ENCODE measurements at places on chromosomes 11 and 22.
A peak's percentile ranks its signal among the peaks of the same experiment; 100 is the strongest.

DNA sequence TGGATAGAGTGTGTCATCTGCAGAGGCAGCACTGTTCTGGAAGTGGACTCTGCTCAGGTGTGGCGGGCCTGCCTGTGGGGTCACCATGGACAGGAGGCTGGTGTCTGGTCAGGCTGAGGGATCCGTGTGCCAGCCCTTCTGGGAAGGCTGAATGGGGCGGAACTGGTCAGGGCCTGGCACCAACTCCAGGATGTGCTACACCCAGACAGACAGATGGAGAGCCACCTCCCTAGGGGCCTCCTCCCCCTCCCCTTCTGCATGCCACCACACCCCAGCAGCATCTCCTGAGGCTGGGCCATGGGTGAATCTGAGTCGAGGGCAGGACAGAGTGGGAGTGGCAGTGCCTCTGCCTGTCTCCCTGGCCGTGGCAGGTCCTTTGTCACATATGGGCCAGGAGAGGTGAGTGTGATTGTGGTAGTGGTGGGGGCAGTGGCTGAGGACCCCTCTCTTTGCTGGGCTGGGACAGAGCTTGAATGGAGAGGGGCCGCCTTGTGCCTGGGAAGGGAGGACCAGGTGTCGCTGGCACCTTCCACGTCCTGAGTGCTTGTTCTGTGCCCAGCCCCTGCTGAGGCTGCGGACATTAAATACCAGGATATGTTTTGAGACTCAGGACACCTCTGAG is 29.1 kb downstream of the ST3GAL4 start:
- H3K4me1 ChIP-seq: no peaks in the 10 kb centered on the region
- no peak for DNase-seq
- no peaks in the 10 kb centered on the region for H3K36me3 ChIP-seq
- H3K27ac ChIP-seq: no peak overlapping the region

- DNase-seq: peak; percentile 99
- no peak overlapping the region for H3K4me3 ChIP-seq
- H3K36me3 ChIP-seq: peaks cover 93% of the 10 kb centered on the region
- H3K4me1 ChIP-seq: peaks cover 13% of the 10 kb centered on the region
- H3K27ac ChIP-seq: peak overlapping the region; percentile 95
- no peaks in the 10 kb centered on the region for H3K27me3 ChIP-seq
Measured at GRCh38 chr11:94876645-94877442, 96.5 kb downstream of the CWC15 start.

DNA sequence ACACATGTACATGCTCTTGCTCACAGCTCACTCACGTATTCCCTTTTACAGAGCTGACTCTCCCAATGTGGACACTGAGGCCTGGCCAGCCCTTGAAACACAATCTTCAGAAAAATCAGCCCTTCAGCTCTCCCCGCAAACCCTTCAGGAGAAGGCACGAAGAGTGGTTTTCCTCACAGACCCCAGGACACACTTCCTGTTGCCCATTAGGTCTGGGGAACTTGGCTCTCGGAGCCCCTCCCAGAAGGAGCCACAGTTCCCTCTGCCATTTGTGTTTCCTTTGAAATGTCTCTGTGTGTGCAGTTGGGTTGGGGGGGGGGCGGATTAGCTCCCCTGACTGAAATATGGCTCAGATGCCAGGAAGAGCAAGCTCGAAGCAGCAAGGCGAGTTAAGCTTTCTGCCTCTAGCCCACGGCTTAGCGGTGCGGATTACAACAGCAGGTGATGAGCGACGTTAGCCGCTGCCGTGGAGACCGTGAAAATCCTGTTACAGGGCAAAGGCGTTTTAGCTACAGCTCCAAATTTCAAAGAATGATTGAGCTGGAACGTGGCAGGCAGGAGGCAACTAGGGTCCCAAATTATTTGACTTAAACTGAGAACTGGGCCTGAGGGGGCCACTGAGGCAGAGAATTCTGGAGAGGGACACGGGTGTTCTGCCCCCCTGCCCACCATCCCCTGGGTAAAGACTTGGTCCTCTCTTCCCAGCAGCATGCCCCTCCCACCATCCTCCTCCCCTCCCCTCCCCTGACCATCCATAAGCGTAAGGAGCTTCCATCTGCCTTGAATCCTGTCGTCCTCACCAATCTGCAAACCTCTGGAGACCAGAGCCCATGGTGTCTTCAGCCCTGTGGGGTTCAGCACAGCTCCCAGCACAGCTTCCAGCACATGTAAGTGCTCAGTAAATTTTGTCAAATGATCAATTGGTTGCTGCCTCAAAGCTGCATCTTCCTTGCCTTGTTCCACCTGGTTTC is 598.6 kb downstream of the BUD13 start:
- no peak overlapping the region for H3K27ac ChIP-seq
- DNase-seq: no peak
- no peak overlapping the region for H3K4me3 ChIP-seq
- H3K36me3 ChIP-seq: no peaks in the 10 kb centered on the region
- H3K4me1 ChIP-seq: no peaks in the 10 kb centered on the region

DNA sequence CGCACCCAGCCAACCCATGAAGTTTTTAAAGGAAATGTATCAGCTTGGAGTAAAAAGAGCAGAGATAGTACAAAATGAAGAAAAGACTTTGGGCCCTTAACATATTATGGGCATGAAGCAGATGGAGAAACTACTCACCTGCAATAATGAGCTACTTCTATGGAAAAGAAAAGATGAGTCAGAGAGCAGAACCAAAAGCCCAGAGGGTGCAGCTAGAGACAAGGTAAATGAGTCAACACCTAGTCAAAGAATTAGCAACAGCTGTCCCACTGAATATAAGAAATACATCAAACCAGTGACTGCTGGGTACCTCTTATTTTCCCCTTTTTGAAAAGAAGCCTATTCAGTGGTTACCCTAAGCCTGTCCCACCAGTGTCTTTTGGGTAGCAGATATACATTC is 61.8 kb downstream of the RPL27A start:
- no peak overlapping the region for H3K4me3 ChIP-seq
- no peaks in the 10 kb centered on the region for H3K27me3 ChIP-seq
- H3K27ac ChIP-seq: no peak overlapping the region
- DNase-seq: no peak
- peaks cover 11% of the 10 kb centered on the region for H3K4me1 ChIP-seq

DNA sequence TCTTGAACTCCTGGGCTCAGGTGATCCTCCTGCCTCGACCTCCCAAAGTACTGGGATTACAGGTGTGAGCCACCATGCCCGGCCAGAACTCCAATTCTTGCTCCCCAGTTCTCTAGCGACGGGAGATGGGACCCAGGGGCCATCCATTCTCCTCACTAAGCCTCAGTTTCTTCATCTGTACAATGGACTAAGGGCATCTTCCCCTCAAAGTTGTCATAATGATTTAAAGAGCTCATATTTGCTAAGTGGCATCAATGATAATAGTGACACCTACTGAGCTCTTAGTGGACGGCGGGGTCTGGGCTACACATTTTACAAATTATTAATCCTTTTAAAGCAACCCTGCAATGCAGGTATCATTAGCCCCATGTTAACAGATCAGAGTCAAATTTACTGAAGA is 34.5 kb downstream of the KIAA0930 start:
- no peaks in the 10 kb centered on the region for H3K27me3 ChIP-seq
- H3K27ac ChIP-seq: no peak overlapping the region
- peaks cover 44% of the 10 kb centered on the region for H3K4me1 ChIP-seq
- no peak for DNase-seq
- no peak overlapping the region for H3K4me3 ChIP-seq
- peaks cover 54% of the 10 kb centered on the region for H3K36me3 ChIP-seq

DNA sequence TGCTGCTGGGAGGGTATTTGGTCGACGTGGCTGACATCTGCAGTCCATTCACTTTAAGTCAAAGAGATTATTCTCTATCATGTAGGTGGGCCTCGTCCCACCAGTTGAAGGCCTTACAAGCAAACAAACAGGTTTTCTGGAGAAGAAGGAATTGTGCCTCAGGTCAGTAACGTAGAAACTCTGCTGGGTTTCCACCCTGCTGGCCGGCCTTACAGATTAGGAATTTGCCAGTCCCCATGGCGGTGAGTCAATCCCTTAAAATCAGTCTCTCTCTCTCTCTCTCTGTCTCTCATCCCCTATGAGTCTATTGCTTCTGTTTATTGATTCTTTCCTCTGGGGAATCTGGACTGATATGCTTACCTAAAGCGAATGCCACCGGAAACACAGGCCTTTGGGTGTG is 75.4 kb upstream of the FGF3 start:
- H3K27me3 ChIP-seq: peaks cover 85% of the 10 kb centered on the region
- H3K4me3 ChIP-seq: no peak overlapping the region
- no peaks in the 10 kb centered on the region for H3K36me3 ChIP-seq
- no peak overlapping the region for H3K27ac ChIP-seq
- H3K4me1 ChIP-seq: no peaks in the 10 kb centered on the region
- no peak for DNase-seq

DNA sequence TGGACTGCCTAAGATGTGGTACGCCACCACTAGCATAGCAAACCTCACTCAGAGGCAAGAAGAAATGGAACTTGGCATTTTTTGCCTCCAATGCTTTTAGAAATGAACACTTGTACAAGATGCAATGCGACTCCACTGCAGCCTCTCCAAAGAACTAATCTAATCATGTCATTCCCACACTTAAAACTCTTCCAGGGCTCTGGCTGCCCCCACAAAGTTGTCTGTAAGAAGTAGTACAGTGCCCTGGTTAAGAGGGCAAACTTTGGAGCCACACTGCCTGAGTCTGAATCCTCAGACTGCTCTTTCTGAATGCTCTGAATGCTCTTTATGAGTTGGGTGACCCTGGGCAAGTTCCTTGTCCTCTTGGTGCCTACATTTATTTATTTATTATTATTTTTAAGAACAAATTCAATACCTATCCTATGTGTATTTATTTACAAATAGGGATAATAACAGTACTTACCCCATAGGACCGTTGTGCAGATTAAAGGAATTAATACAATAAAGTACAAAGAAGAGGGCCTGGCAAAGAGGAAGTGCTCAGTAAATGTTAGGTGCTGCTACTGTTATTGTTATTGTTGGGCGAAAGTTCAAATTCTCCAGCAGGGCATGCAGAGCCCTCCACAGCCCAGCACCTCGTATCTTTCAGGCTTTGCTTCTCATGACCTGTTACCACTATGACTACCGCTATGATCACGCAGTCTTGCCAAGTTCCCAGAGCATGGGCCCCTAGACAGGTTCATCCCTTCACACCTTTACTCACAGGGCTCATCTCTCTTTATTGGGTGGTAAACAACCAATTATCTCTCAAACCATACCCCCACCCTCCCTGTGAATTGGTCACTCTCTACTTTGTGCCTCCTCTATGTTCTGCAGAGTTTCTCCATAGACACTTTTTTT is 59.3 kb downstream of the RAB30 start:
- H3K4me3 ChIP-seq: no peak overlapping the region
- no peaks in the 10 kb centered on the region for H3K27me3 ChIP-seq
- no peak for DNase-seq
- H3K27ac ChIP-seq: peak overlapping the region; percentile 64
- H3K4me1 ChIP-seq: peaks cover 14% of the 10 kb centered on the region
- H3K36me3 ChIP-seq: peaks cover 2% of the 10 kb centered on the region

DNA sequence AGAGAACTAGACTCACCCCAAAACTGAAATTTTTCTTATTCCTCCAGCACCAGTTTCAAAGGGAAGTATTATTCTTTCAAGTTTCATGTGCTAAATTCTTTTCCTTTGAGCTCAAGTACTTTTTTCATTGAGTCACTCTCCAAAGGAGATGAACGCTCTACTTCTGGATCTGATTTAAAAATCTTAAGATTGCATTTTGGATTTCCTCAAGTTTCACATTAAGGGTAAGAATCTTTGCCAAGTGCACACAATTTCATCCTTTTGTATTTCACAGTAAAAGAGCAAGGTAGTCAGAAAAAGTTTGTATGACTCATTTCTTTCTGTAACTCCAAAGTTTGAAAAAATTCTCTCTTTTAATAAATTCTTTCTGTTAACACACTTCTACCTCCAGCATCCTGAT is 435.5 kb downstream of the RAB38 start:
- H3K4me3 ChIP-seq: no peak overlapping the region
- no peaks in the 10 kb centered on the region for H3K36me3 ChIP-seq
- no peak overlapping the region for H3K27ac ChIP-seq
- no peaks in the 10 kb centered on the region for H3K4me1 ChIP-seq
- H3K27me3 ChIP-seq: no peaks in the 10 kb centered on the region

GRCh38 chr11:33910296-33910957 is 18.6 kb upstream of the LMO2 start:
- H3K27me3 ChIP-seq: peaks cover 59% of the 10 kb centered on the region
- peaks cover 3% of the 10 kb centered on the region for H3K4me1 ChIP-seq
- H3K27ac ChIP-seq: no peak overlapping the region
- no peak overlapping the region for H3K4me3 ChIP-seq
- no peaks in the 10 kb centered on the region for H3K36me3 ChIP-seq

DNA sequence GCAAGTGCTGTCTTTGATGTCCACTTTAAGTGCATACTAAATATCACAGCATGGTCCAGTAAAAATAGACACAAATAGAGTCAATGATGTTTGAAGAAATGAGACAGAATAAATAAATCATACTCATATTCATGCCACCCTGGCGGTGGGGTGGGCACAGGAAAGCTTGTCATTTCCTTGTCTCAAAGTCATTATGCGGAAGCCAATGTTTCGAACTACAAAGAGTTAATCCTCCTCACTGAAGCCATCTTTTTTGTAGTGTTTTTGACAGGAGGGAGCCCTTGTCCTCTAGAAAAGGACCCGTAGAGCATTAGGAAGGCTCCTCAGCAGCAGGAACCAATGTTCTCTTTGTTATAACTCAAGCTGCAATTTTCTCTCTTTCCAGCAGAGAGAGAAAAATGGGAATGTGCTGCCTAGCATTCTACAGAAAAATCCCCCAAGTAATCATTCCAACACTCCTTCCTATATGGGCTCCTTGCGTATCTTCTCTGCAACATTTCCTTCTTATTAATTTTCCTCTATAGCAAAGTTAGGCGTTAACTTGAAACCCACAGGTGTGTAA is 30.6 kb downstream of the SC5D start:
- H3K36me3 ChIP-seq: no peaks in the 10 kb centered on the region
- DNase-seq: no peak
- H3K27ac ChIP-seq: no peak overlapping the region
- peaks cover 59% of the 10 kb centered on the region for H3K27me3 ChIP-seq
- no peaks in the 10 kb centered on the region for H3K4me1 ChIP-seq

DNA sequence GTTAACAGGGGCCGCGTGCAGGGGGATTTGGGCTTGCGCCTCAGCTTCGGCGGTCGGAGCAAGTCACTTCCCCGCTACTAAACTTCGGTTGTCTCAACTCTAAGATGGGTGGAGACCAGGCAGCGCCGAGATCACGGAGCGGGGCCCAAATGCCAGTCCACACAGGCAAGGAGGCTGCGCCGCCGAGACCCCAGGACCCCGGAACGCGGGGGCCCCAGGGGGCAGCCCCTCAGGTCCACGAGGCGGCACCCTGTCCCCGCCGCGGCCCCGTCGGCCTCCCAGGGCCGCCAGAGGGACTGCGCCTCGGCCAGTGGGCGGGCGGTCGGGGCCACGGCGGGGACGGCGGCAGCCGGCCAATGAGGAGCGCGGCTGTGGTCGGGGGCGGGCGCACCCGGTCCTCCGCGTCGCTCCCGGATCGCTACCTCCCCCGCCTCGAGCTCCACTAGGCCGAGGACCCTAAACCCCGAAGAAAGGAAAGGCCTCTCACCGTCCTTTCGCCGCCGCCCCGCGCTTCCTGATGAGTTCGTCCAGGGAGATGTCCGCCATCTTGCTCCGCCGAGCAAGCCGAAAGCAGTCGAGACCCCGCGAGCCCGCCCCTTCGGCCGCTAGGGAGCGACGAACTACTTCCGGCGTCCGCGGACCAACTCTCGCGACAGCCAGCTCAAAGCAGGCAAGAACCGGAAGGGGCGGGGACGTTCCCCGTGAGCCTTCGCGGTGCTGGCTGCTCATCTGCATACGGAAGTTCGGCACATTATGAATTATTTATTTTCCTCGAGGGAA is at the start of gene POLDIP3:
Gene POLDIP3, minus strand, starts transcription at position 572 of the 780 bp plus-strand sequence. Its CDS starts 26 bp downstream, at position 546.
- peak within 1 kb of the TSS; percentile 82 for H3K4me3 ChIP-seq
- peaks cover 18% of the 10 kb centered on the region for H3K36me3 ChIP-seq
- peak; percentile 98 for DNase-seq
- H3K4me1 ChIP-seq: peaks cover 34% of the 10 kb centered on the region
- no peaks in the 10 kb centered on the region for H3K27me3 ChIP-seq
- H3K27ac ChIP-seq: peak within 1 kb of the TSS; percentile 99

All from mesenchymal stem cell (in vitro differentiated cells and primary cell).